SJSA1 (cell line): ENCODE measurements at places on chromosomes 7 and 10. TPM values are rescaled to one million over a fixed set of nuclear protein-coding genes. Genes with fewer than 3 reads are reported as not detected.

The FAM237B gene
- not detected in 2 replicates for total RNA-seq

- no peaks in the 10 kb centered on the region for H3K36me3 ChIP-seq
- H3K4me1 ChIP-seq, result peaks cover 26% of the 10 kb centered on the region
- H3K27ac ChIP-seq, result no peak overlapping the region
- DNase-seq, result peak; percentile 57
- H3K27me3 ChIP-seq, result no peaks in the 10 kb centered on the region
- no peak overlapping the region for H3K4me3 ChIP-seq
Observed at GRCh38 chr10:103757531-103758293, 97.7 kb downstream of the SH3PXD2A start.

- no peak for DNase-seq
- no peak overlapping the region for H3K27ac ChIP-seq
- no peaks in the 10 kb centered on the region for H3K36me3 ChIP-seq
- H3K27me3 ChIP-seq, result no peaks in the 10 kb centered on the region
Observed at GRCh38 chr7:112162142-112162766, 43.9 kb downstream of the DOCK4 start.

The DOCK4 gene
- 1.3 and 1.5 TPM in 2 replicates for total RNA-seq

GRCh38 chr7:64990216-64990615 is 620 bp downstream of the ZNF117 start:
- H3K27ac ChIP-seq, result no peak overlapping the region
- no peak for DNase-seq
- H3K4me3 ChIP-seq, result no peak overlapping the region
- H3K4me1 ChIP-seq, result no peaks in the 10 kb centered on the region

- 0 out of 2 replicates have a peak, but pooled peaks cover 3% of the 10 kb centered on the region for H3K36me3 ChIP-seq
- H3K27ac ChIP-seq, result no peak overlapping the region
- H3K4me3 ChIP-seq, result no peak overlapping the region
Observed at GRCh38 chr10:74704629-74705357, 121.6 kb upstream of the KAT6B start.
